ENCODE measurements at places on chromosomes 11 and 22.

DNA sequence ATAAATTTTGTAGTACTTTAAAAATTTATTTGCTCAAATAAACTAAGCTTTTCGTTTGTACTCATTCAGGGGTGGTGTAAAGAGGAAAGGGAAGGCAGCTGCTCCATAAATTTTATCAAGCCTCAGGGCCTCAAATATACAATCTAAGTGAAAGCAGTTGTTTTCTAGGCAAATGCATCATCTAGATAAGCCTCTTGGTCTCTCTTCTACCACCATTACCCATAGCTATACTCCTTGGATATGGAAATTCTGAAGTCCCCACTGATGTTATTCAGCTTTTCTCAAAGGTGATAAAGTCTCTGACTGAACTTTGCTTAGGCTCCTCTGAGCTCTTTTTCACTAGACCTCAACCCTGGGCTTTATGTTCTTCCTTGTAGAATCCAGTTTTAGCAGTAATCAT is 1313.1 kb downstream of the JRKL start:
- no peak for DNase-seq

- no peak for DNase-seq
These were observed 4.0 kb downstream of the ANKRD13D start for GRCh38 chr11:67293090-67293489.

GRCh38 chr22:20885557-20886323 is 26.9 kb downstream of the SNAP29 start:
- no peak for DNase-seq

DNA sequence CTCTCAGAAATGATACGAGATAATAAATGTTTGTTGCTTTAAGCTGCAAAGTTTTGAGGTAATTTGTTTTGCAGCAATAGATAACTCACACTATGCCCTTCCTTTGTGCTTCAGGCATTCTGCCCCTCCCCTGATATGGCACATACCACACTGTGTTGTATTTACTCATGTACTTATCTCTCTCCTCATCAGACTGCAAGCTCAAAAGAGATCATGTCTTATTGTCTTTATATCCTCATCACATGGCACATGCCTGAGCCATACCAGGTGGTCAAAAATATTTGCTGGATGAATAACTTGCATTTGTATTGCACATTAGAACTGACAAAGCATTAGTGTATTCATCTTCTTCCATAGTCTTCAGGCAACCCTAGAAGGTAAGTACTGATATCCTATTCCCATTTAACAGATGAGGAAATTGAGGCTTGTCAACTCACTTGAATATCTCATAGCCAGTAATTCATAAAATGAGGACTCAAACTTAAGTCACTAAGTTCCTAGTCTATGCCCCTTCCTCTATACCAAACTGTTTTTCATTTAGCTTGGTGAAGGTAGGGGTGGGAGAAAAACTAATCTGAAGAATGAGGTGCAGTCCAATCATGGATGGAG is 83.9 kb upstream of the EED start:
- DNase-seq: no peak

DNA sequence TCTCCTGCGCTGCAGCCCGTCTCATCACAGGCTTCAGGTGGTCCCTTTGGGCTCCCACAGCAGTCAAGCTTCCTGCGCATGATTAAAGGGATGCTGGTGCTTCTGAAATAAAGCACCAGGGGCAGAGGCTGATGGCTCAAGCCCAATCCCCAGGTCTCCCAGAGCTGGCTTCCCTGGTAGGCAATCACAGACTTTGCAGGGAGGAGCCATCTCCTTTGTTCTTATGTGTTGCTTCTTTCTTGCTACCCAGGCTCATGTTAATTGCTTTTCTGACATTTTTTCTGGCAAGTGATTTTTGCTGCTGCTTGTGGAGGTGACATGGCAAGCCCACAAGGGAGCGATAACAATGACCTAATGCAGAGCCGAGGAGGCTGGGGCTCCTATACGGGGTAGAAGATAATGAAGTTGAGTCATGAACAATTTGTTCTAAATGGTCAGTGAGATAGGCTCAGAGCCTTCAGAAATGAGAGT is 25.2 kb upstream of the PLET1 start:
- DNase-seq: no peak

DNA sequence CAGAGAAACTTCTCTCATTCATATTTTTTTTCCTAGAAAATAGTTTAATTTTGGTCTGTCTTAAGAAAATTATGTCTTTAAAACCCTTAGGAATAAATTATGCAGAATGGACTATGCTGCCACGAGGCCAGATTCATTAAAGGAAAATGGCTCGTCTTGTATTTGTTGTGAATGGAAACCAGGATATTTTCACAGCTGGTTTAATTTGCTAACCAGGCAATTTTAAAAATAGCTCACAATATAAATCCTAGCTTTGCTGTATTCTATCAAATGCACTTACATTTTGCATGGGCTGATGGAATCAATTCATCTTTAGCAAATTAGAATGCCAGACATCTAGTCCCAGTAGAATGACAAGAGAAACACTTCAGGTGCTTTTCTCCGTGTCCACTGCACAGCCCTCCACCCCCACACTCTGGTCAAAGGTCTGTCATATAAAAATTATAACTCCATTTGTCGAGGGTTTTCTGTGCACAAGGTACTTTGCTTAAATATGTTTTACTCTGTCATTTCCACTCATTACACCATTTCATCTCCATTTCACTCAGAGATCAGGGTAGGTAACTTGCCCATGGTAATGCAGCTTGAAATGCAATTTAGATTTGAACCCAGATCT is 20.3 kb upstream of the TNRC6B start:
- DNase-seq: no peak

DNA sequence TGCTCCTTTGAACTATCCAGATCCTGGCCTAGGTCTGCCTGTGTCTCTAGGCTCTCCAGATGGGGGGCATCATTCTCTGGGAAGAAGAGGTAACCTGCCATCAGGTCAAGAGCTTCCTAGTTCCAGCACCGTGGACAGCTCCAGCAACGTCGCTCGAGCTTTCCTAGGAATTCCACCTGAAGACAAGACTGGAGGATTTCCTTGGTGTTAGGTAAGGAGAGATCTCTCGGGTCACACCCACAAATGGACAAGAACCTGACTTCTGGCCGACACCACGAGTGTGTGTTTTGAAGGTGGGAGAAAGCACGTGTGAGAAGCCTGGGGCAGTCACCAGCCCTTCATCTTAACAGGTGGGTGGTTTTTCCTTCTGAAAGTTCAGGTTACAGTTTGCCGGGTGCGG is 1.2 kb downstream of the PRG3 start:
- DNase-seq: no peak

DNA sequence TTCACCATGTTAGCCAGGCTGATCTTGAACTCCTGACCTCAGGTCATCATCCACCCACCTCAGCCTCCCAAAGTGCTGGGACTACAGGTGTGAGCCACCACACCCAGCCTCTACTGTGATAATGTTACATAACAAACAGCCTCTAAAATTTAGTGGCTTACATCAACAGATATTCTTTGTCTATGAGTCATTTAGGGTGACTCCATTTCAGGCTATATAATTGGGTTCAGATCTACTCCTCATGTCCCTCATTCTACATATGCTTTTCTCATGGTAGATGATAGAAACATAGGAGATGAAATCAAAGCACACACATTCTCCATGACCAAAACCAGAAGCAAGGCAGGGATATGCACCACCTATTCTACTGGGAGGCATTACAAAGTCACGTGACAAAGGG is 72.7 kb downstream of the SIK2 start:
- DNase-seq: no peak

- DNase-seq: no peak
These were observed 38.5 kb downstream of the C11orf58 start for GRCh38 chr11:16776711-16777612.

- DNase-seq: no peak
These were observed 1.5 kb downstream of the HIPK3 start for GRCh38 chr11:33258631-33259205.

GRCh38 chr22:27952779-27953178 is 33.7 kb upstream of the PITPNB start:
- DNase-seq: no peak

- no peak for DNase-seq
These were observed 5.2 kb downstream of the TMEM134 start for GRCh38 chr11:67463680-67464410.

GRCh38 chr11:65404638-65405339 is 17.8 kb upstream of the NEAT1 start:
- DNase-seq: no peak

DNA sequence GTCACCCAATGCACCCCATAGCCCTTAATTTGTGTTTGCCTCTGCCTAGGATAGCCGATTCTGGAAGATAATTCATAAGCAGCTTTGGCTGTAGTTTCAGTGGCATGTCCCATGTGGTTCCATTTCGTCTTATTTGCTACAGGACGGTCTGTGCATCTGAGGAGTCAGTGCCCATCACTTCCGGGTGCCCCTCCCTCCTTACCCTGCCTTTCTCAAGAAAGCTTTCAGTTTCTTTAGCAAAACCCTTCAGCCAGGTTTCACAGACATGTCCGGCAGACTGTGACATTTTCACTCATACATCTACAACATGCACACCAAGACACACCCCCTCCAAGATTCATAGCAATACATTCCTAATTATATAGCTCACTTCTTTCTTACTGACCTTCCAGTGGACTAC is 14.3 kb downstream of the TP53AIP1 start:
- DNase-seq: no peak

DNA sequence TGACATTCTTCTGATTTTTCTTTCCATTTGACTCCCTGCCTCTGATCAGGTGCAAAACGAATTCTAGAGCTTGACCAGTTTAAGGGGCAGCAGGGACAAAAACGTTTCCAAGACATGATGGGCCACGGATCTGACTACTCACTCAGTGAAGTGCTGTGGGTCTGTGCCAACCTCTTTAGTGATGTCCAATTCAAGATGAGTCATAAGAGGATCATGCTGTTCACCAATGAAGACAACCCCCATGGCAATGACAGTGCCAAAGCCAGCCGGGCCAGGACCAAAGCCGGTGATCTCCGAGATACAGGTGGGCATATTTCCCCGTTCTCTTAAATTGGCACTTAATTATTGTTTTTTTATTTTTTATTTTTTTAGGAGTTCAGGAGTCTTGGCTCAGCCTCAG is 15.4 kb downstream of the XRCC6 start:
- no peak for DNase-seq

DNA sequence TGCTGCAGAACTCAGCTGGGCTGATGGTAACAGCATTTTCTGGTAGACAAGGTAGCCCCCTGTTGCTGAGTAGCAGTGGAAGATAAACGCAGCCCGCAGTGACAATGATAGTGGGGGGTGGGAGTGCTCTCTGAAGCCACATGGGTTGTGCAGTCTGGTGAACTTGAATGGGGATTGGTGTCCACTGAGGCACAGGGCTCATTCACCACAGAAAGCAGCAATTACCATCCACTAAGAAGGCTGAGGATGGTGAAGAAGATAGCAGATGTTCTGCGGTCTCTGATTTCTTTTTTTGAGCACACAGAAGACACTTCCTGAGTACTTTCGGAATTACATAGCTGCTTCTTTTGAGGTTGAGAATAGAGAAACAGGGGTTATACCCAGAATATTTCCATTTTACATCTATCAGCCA is 150.3 kb downstream of the LRRC4C start:
- no peak for DNase-seq

GRCh38 chr11:133677387-133677786 is 145.1 kb upstream of the OPCML start:
- DNase-seq: no peak

DNA sequence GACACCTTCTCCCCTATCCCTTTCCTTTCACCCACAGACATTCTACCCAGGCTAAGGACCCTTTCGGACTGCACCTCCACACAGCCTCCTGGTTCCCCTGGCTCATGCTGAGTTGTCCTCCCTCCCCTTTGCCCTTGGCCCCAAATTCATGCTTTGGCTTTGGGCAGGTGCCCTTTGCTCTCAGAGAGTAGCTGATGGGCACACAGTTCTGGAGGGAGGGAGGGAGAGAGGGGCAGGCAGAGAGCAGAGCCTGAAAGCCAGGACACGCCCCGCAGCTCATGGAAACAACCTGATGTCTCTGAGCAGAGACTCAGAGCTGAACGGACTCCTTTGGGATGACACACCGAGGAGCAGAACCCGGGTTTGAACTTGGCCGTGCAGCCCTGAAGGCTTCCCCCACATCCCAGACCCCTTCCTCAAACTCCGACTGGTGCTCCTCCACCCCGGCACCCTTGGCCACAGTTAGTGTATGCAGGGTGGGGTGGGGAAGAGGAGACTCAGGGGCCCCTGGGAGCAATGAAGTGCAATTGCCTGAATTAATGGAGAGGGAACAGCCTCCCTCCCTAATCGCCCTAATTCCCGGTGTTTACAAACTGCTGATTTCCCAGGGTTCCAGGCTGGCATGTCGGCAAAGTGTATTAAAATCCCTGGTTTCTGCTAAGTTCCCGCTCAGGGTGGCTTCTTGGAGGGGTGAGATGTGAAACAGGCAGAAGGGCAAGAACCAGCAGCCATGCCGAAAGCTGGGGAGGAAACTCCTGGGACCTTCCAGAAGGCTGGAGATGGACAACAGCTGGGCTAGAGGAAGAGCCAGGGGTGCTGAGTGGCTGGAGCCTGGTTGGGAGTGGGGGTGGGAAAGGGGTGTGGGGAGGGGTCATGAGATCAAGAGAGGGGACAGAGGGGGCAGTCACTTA is 71.2 kb upstream of the SHISAL1 start:
- no peak for DNase-seq

GRCh38 chr11:89529626-89530380 is 38.6 kb upstream of the NOX4 start:
- no peak for DNase-seq

DNA sequence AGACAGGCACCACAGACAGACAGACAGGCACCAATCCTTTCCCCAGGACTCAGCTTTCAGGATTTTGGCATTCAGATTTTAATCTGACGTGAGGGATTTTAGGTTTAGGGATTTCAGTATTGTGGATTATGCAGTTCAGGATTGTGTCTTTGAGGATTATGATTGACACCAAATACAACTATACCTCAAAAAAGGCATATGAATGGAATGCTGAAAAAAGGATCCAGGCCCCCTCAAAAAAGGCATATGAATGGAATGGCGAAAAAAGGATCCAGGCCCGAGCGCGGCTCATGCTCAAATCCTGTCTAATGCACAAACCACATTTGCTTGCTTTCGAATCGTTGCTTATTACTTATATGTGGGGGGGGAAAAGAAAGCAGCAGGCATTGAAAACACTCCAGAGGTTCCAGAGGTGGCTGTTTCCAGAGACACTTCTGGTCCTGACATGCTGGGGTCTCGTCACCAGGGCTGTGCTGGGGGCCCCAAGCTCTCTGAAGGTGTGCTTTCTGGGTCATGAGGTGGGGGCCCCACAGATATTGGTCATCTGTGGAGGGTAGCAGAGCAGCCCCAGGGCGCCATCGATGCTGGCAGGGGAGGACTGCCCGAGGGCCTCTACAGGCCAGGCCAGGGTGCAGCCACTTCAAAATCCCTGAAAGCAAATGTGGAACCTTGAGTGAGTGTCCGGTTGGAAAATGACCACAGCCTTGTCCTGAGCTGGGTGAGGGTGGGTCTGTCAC is 16.8 kb upstream of the OSBPL5 start:
- no peak for DNase-seq

GRCh38 chr11:75565221-75565814 is 3.3 kb downstream of the SERPINH1 start:
- DNase-seq: no peak

DNA sequence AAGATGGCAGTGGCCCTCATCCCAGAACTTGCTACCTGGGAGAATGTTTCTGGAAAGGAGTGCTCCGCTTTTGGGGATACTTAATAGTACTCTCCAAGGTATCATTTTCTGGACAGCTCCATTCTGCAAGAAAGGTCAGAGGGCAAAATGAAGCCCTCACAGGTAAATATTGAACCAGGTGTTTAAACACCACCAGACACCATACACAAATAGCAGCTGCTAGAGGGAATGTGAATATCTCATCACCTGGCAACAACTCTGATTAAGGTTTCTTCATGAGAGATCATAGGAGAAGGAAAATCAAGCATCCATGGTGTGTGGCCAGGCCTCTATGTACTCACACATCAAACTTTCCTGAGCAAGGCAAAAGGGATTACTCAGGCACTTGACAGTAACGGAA is 226.1 kb upstream of the FAT3 start:
- no peak for DNase-seq
